T-cell (primary cell): ENCODE measurements at places on chromosomes 7 and 10. TPM values are rescaled to one million over a fixed set of nuclear protein-coding genes. Genes with fewer than 3 reads are reported as not detected.

DNA sequence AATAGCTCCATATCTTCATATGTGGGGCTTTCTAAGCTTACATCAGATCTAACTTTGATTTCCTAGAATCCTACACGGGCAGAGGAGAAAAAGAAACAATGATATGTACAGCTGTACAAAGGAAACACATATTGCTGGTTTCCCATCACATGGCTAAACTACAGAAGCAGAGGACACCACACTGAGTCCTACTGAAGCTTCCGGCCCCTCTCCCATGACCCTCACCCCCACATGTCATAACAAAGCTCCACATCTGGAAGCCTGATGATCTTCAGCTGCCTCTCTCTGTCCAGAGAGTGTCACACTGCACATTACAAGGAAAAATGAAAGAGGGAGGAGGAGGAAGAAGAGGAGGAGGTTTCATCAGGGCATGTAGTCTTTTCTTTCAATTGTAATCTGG lies 14.0 kb downstream of the SLC16A12 start:
- H3K27me3 ChIP-seq = no peaks in the 10 kb centered on the region
- no peak overlapping the region for H3K27ac ChIP-seq
- H3K4me1 ChIP-seq = no peaks in the 10 kb centered on the region
- no peak overlapping the region for H3K4me3 ChIP-seq
- no peak for DNase-seq

- H3K27ac ChIP-seq = no peak overlapping the region
- H3K4me1 ChIP-seq = no peaks in the 10 kb centered on the region
- no peak overlapping the region for H3K4me3 ChIP-seq
- H3K27me3 ChIP-seq = no peaks in the 10 kb centered on the region
- DNase-seq = no peak
Observed at GRCh38 chr7:115676080-115676479, 354.5 kb downstream of the TFEC start.

GRCh38 chr10:122509323-122509722 lies 48.0 kb downstream of the HTRA1 start:
- peaks cover 23% of the 10 kb centered on the region for H3K27me3 ChIP-seq
- H3K4me3 ChIP-seq = no peak overlapping the region
- H3K27ac ChIP-seq = no peak overlapping the region
- no peaks in the 10 kb centered on the region for H3K36me3 ChIP-seq
- H3K4me1 ChIP-seq = peaks cover 6% of the 10 kb centered on the region

DNA sequence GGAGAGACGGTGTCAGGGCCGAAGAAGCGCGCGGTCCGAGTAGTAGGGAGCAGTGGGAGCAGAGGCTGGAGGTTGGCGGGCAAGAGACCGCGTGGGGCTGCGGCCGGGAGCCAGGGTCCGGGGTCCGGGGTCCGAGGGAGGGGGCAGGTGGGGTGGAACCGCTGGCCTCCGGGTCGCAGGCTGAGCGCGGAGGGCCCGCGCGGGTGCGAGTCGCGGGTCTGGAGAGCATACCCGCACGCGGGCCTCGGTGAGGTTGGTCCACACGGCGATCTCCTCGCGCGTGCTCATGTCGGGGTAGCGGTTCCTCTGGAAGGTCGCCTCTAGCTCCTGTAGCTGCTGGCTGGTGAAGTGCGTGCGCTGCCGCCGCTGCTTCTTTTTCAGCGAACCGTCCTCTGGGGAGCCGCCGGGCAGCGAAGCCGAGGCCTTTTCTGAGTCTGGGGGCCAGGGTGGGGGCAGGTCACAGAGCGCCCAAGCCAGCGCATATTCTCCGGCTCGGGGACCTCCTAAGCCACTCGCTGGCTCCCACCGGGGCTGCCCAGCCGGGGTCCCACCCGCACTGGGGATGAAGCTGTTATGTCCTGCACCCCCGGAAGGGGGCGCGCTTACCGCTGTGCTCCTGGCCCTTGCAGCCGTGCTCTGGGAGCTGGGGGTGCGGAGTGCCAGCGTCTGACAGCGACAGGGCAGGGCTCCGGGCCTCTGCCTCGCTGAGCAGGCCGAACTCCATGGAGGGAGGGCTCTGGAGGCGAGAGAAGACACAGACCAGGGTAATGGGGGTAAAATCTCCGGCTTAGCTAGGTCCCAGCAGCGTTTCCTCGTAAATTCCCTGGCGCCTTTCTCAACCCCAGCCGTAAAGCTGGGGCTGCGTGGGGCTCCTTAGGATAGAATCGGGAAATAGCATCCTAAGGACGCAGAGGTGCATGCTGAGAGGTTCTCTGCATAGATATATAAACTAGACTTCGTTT lies 5.5 kb downstream of the ELOVL3 start:
- peaks cover 74% of the 10 kb centered on the region for H3K27me3 ChIP-seq
- peaks cover 28% of the 10 kb centered on the region for H3K4me1 ChIP-seq
- peak; percentile 59 for DNase-seq

C1QL3 gene
- not detected for total RNA-seq
